ENCODE measurements at places on chromosomes 16 and 17. TPM values are rescaled to one million over a fixed set of nuclear protein-coding genes. Genes with fewer than 3 reads are reported as not detected.

DNA sequence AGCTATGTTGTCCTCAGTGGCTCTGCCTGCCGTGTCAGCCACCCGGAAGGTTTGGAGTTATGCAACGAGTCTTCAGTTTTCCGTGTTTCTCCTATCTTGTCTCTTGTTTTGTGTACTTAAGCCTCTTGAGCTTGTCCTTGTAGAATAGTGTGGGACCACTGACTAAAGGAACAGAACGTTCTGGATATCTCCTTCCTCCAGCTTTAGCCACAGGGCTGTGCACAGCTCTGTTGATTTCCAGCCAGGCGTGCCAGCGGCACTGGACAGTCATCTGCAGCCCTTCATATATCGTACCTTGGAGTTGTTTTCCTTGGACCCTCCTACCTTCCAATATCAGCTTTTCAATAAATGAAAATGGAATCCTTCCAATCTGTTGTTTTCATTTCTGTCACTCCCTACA is 39.8 kb downstream of the TMEM11 start:
- DNase-seq = no peak

CACNG3 gene
- polyA plus RNA-seq = not detected

CAPNS2 gene
- polyA plus RNA-seq = not detected

GCGR gene
- polyA plus RNA-seq = 13.0 TPM

EPN2 gene
- 57.7 TPM for polyA plus RNA-seq

SLC6A2 gene
- 0.93 TPM for polyA plus RNA-seq

- no peak for DNase-seq
Observed at GRCh38 chr17:16948587-16949376, 23.1 kb downstream of the TNFRSF13B start.

- no peak for DNase-seq
Observed at GRCh38 chr17:73414171-73414955, 102.6 kb upstream of the CDC42EP4 start.

PRSS22 gene
- 8.3 TPM for polyA plus RNA-seq

DNA sequence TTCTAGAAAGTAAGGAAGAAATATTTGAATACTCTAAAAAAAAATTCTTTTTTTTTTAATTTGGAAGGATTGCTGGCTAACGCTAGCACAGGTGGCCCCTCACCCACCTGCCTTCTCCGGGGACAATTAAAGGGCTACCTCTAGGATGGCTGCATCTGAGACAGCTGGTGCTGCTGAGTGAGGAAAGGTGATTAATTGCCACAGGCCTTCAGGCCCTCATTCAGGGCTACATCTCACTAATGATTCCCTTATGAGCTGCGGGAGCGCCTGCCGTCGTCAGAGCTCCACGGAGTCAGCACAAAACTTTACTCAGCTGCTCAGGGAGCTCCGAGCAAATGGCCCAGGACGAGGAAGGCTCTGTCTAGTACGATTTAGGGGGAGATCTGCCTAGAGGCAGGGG is 27.0 kb upstream of the AKTIP start:
- DNase-seq = no peak

GRCh38 chr17:44487170-44487569 is 16.0 kb downstream of the GPATCH8 start:
- no peak for DNase-seq

CRHR1 gene
- polyA plus RNA-seq = 0.14 TPM

DNA sequence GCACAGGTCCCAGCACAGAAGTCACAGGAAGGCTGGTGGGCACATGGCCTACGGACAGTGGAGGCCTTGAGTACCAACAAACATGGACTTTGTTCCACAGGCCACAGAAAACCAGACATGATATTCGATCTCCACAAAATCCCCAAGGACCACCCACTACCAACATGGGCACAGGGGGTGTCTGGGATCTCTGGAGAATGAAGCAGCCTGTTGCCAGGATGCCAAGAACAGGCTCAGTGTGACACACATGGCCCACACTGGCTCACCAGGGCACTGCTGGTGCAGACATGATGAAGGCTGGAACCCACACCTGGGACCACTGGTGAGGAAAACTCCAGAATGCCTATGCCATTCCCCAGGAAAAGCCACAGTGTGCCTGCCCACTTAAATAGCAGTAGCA is 120.2 kb downstream of the C16orf78 start:
- DNase-seq = no peak

DNA sequence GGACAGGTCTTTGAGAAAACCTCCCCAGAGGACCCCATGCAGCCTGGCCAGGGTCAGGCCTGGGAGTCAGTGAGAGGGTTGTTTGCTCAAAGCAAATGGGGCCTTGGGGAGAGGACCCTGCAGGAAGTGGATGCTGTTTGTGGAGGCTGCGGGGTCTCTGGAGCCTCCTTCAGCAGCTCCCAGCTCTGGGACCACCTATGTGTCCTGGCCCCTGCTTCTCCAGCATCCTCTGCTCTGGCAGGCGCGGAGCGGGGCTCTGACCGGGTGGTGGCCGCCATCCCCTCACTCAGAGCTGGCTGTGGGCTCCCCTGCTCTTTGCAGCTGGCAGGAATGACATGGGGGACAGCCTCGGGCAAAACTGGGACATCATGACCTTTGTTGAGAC is 29.8 kb upstream of the CIBAR2 start:
- DNase-seq = no peak

DNA sequence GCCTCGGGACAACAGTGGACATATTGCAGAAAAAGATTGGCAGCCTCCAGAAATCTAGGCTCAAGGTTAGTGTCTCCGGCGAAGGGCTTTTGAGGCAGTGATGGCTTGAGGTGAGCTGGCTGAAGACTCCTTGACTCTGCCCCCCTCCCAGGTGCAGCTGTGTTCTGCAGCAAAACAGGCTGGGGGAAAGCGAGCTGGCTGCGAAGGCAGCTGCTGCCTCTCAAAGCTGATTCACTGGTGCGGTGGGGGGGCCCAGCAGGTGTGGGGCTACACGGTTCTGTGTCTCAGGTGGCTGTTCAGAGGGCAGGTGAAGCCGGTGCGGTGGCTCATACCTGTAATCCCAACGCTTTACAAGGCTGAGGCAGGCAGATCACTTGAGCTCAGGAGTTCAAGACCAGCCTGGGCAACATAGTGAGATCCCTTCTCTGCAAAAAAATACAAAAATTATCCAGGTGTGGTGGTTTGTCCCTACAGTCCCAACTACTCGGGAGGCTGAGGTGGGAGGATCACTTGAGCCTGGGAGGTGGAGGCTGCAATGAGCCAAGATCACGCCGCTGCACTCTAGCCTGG is 22.9 kb downstream of the C16orf96 start:
- DNase-seq = no peak

- no peak for DNase-seq
Observed at GRCh38 chr17:42422412-42422957, 571 bp downstream of the CAVIN1 start.

DNA sequence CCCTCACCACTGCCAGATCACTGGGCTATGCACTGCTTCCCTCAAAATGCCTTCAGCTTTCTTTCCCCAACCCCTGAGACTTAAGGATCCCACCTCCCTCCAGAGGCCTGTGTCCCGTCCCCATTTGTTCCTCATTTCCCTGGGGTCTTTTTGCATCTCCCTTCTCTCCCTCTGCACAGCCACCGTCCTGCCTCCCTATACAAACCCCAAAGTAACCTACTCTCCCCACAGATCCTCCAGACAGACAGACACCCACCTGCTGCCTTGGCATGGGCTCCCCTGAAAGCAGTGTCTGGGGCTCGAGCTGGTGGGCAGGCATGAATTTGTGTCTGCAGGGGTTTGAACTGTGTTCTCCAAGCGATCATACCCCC is 69.4 kb upstream of the TNRC6C start:
- no peak for DNase-seq

KRTAP9-8 gene
- not detected for polyA plus RNA-seq

GRCh38 chr17:33895491-33895890 is 359.6 kb upstream of the CCL2 start:
- no peak for DNase-seq

Data from right renal pelvis (tissue), 4 donors.